CD4-positive, alpha-beta memory T cell (primary cell): ENCODE measurements at places on chromosomes 5 and 9. TPM values are rescaled to one million over a fixed set of nuclear protein-coding genes. Genes with fewer than 3 reads are reported as not detected.

GRCh38 chr5:72540759-72541438 lies 33.7 kb upstream of the ZNF366 start:
- no peak overlapping the region for H3K27ac ChIP-seq
- no peaks in the 10 kb centered on the region for H3K27me3 ChIP-seq
- no peaks in the 10 kb centered on the region for H3K36me3 ChIP-seq
- H3K4me1 ChIP-seq: no peaks in the 10 kb centered on the region
- no peak overlapping the region for H3K4me3 ChIP-seq

GRCh38 chr9:124040935-124041816 lies 29.6 kb downstream of the LHX2 start:
- H3K27ac ChIP-seq: no peak overlapping the region
- H3K4me1 ChIP-seq: peaks cover 6% of the 10 kb centered on the region
- peaks cover 16% of the 10 kb centered on the region for H3K27me3 ChIP-seq
- no peaks in the 10 kb centered on the region for H3K36me3 ChIP-seq

DNA sequence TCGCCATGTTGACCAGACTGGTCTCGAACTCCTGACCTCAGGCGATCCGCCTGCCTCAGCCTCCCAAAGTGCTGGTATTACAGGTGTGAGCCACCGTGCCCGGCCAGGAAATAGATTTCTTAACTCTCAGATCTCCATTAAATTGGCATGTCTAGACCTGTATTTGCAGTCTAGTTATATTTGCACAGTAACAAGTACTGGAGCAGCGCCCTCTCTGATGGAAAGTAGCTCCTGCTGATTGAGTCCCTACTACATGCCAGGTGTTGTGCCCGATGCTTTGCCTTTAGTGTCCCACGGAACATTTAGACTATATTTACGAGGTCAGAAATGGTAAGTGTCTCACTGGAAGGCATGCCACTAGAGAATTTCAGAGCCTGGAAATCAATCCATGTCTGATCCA lies 15.8 kb upstream of the TMED9 start:
- no peak overlapping the region for H3K4me3 ChIP-seq
- DNase-seq: no peak
- no peaks in the 10 kb centered on the region for H3K27me3 ChIP-seq

DNA sequence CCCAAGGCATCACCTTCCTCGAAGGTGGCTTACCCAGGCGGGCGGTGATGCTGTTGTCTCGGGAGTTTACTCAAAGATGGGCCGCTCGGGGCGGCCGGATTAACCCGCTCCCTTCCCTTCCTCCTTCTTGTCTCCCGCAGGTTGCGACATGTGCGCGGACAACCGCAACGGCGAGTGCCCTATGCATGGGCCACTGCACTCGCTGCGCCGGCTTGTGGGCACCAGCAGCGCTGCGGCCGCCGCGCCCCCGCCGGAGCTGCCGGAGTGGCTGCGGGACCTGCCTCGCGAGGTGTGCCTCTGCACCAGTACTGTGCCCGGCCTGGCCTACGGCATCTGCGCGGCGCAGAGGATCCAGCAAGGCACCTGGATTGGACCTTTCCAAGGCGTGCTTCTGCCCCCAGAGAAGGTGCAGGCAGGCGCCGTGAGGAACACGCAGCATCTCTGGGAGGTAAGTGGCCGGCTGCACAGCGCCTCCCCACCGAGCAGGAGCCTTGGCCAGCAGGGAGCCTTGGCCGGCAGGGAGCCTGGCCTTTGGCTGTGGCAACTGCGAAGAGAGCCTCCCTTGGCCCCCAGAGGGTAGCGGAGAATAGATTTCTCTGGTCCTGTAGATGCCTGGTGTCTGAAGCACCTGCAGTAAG lies 10.6 kb downstream of the PRDM6 start:
- H3K36me3 ChIP-seq: no peaks in the 10 kb centered on the region
- no peak overlapping the region for H3K4me3 ChIP-seq
- DNase-seq: no peak
- H3K27me3 ChIP-seq: peaks cover 22% of the 10 kb centered on the region
- no peak overlapping the region for H3K27ac ChIP-seq
- H3K4me1 ChIP-seq: no peaks in the 10 kb centered on the region

DNA sequence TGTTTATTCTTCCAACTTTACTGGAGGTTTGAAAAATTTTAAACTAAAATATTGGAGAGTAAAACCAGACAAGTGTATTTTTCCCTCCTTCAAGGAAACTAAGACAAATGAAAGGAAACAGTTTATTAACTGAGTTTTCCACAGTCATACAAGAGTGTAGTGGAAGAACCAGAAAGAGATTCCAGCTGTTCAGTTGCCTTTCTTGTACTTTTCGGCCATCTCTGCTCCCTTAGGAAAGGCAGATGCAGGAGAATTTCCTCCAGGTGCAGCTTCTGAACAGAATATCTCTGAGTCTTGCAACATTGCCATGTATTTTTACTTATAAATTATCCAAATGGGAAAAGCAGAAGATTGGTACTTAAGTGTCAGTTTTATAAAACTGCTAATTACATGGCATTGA lies 217.1 kb downstream of the MAST4 start:
- H3K27me3 ChIP-seq: no peaks in the 10 kb centered on the region
- H3K27ac ChIP-seq: no peak overlapping the region
- H3K4me1 ChIP-seq: no peaks in the 10 kb centered on the region
- no peak overlapping the region for H3K4me3 ChIP-seq

DNA sequence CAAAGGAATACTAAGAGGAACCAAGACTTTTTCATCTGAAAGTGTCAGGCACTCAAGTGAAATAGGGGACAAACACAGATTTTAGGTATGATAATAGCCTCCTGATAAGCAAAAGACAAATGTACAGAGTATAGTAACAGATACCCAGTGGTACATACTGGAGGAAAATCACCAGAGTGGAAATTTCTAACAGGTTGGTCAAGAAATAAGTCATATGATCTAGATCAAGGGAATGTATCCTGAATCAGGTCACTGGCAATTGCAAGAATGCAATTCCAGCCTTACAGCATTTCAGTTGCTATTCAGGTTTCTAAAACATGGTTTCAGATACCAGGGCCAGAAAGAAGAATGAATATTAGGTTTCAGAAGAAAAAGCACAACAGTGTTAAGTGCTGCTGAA lies 82.2 kb upstream of the SLCO6A1 start:
- no peak overlapping the region for H3K27ac ChIP-seq
- no peak overlapping the region for H3K4me3 ChIP-seq
- DNase-seq: no peak
- H3K27me3 ChIP-seq: no peaks in the 10 kb centered on the region
- H3K4me1 ChIP-seq: no peaks in the 10 kb centered on the region
- H3K36me3 ChIP-seq: no peaks in the 10 kb centered on the region

DNA sequence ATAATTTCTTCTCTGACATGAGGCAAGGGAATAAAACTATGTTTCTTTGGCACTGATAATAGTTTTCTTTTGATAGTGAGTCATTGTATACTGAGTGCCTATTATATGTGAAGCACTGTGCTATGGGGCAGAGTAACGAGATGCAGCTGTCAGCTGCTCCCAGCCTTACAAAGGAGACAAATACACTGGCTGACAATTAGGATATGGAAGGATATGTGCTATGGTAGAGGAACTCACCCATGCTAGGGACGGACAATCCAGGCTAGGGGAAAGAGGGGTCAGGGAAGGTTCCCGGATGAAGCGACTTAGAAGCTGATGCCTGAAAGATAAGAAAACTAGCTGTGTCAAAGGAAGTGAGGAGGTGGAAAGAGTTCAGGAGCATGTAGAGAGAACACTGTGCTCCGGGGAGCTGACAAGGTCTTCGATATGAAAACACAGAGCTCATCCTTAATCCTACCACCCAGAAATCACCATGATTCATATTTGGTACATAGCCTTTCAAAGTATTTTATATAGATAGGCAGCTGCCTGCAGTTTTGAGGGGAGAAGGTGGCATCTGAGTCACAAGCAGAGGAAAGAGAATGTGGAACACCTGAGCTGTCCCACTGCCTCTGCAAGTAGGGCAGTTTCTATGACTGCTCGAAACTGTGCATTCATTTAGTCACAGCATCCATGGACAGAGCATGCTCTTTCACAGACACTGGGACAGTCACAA lies 12.1 kb downstream of the BSPRY start:
- no peaks in the 10 kb centered on the region for H3K27me3 ChIP-seq
- no peaks in the 10 kb centered on the region for H3K36me3 ChIP-seq
- no peak overlapping the region for H3K4me3 ChIP-seq
- H3K4me1 ChIP-seq: no peaks in the 10 kb centered on the region

DNA sequence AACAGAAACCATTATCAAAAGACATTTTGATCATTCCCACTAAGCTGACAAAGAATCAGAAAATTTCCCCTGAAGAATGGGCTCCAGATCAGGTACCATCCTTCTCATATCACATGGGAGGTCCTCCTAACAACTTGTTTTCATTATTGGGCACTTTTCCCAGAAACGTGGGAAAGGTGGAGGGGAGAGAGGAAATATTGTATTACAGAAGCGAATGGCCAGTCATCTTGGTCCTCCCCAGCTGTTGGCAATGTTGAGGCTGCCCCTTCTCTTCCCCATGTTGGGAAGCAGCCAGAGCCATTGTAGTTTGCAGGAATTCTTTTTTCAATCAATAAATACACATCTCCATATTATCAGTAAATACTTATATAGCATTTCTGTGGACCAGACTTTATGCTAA lies 126.2 kb upstream of the ZNF608 start:
- no peaks in the 10 kb centered on the region for H3K4me1 ChIP-seq
- no peak overlapping the region for H3K4me3 ChIP-seq
- H3K27me3 ChIP-seq: no peaks in the 10 kb centered on the region
- no peak for DNase-seq
- H3K36me3 ChIP-seq: no peaks in the 10 kb centered on the region

DNA sequence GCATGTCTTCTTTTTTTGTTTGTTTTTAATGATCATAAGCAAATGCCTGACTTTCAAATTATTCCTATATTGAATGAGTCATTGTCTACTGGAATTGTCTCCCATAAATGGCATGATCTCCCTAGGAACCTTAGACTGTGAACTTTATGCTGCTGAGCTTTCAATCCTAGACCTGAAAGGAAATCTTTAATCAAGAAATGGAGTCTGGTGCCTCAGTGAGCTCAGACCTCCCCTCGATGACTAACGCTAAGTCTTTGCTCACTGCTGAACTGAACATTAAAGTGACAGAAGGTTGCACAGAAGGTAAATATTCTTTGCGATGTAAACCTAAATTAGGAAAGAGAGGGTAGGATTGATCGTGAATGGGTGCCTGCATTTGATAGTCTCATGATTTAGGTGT lies 745.2 kb upstream of the WWC1 start:
- H3K4me1 ChIP-seq: no peaks in the 10 kb centered on the region
- H3K27ac ChIP-seq: no peak overlapping the region
- no peak for DNase-seq

ARSI gene
- not detected for polyA plus RNA-seq

DNA sequence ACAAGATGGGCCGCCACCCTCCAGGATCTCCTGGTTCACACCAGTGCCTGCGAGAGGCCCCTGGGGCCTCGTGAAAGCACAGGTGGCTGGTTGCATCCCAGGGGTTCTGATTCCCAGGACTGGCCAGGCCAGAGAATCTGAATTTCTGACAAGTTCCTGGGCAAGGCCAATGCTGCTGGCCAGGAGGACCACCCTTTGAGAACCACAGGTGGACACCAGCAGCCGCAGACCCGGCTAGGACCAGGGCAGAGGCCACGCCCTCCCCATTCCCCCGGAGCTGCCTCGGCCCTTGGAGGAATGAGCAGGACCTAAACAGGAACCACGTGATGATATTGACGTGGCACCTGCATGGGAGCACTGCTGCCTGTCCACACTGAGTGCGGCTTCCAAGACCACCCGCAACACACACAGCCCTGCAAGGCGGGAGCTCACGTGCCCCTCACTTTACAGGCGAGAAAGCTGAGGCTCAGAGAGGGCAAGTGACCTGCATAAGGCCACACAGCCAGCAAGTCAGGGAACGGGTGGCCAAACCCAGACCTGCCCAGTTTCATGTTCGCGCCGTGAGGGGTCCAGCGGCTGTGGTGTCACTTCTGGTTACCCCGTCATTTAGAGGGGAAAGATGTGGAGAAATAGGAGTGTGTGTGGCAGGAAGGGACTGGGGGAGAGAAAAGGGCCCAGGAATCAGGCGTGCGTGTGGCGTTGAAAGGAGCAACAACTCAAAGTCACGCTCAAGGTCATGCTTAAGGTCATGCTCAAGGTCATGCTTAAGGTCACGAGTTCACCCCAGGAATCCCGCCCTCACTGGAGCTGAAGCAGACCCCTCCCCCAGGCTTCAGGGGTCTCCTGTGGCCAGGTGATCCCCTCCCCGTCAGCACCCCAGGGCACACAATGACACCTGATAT lies 105.9 kb upstream of the IER5L start:
- no peak overlapping the region for H3K4me3 ChIP-seq
- no peak for DNase-seq
- H3K27ac ChIP-seq: no peak overlapping the region
- H3K36me3 ChIP-seq: no peaks in the 10 kb centered on the region
- no peaks in the 10 kb centered on the region for H3K4me1 ChIP-seq
- no peaks in the 10 kb centered on the region for H3K27me3 ChIP-seq

WDR31 gene
- polyA plus RNA-seq: not detected

DNA sequence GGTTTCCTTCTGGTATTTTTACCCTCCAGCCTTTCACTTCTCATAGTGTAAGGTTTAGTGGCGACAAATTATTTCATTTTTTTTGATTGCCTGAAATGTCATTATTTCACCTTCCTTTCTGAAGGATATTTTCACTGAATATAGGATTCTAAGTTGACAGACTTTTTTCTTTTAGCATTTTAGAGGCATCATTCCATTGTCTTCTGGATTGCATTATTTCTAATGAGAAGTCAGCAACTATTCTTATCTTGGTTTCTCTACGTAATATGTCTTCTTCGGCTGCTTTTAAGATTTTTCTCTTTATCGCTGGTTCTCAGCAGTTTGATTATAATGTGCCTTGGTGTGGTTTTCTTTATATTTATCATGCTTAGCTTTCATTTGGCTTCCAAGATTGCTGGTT lies 194.2 kb downstream of the GAPVD1 start:
- no peaks in the 10 kb centered on the region for H3K36me3 ChIP-seq
- no peak overlapping the region for H3K27ac ChIP-seq
- H3K27me3 ChIP-seq: no peaks in the 10 kb centered on the region
- no peaks in the 10 kb centered on the region for H3K4me1 ChIP-seq

DNA sequence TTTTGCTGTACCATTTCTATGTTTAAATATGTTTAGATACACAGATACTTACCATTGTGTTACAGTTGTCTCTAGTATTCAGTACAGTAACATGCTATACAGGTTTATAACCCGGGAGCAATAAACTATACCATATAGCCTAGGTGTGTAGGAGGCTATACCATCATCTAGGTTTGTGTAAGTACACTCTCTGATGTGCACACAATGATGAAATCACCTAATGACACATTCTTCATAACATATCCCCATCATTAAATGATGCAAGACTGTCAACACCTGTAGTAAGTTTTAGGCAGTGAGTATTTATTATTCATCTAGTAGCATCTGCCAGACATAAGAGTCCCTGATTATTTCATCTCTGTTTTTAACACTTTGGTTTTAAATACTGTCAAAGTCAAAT lies 7.3 kb upstream of the DHFR start:
- no peaks in the 10 kb centered on the region for H3K27me3 ChIP-seq
- H3K4me1 ChIP-seq: no peaks in the 10 kb centered on the region
- H3K4me3 ChIP-seq: no peak overlapping the region
- H3K27ac ChIP-seq: no peak overlapping the region
- DNase-seq: no peak
- peaks cover 24% of the 10 kb centered on the region for H3K36me3 ChIP-seq

TMC1 gene
- not detected for polyA plus RNA-seq

ERCC6L2 gene
- polyA plus RNA-seq: 20.2 TPM

PCDHGA2 gene
- polyA plus RNA-seq: not detected

GRCh38 chr5:179438011-179438441 lies 92.8 kb upstream of the ADAMTS2 start:
- H3K4me3 ChIP-seq: no peak overlapping the region
- no peak overlapping the region for H3K27ac ChIP-seq
- no peak for DNase-seq
- no peaks in the 10 kb centered on the region for H3K36me3 ChIP-seq

GRCh38 chr5:92758552-92758951 lies 822.5 kb downstream of the NR2F1-AS1 start:
- H3K27ac ChIP-seq: no peak overlapping the region
- no peak overlapping the region for H3K4me3 ChIP-seq
- H3K27me3 ChIP-seq: no peaks in the 10 kb centered on the region
- no peak for DNase-seq

RNF180 gene
- not detected for polyA plus RNA-seq
